ENCODE measurements at places on chromosomes 16 and 17.

DNA sequence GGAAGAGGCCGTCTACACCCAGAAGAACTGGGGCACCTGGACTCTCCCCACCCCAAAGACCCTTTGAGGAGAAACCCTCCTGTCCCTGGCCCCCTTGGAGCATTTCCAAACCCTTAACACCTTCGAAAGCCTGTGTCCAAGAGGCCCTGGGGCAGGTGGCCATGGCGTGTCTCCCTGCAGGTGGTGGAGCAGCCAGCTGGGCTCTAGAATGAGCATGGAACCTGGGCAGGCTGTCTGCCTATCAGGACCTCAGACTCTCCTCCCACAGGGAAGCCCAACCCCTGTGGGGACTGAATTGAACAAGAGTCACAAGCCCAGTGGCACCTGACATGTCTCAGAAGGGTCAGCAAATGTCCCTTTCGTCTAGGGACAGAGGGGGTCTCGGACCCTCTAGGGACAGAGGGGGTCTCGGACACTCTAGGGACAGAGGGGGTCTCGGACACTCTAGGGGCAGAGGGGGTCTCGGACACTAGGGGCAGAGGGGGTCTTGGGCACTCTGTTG, 8.4 kb downstream of the CBX4 start:
- DNase-seq, result no peak

GRCh38 chr17:78939615-78940014, 14.4 kb upstream of the TIMP2 start:
- no peak for DNase-seq

- no peak for DNase-seq
Measured at GRCh38 chr17:78522031-78522809, 55.0 kb downstream of the DNAH17 start.

- no peak for DNase-seq
Measured at GRCh38 chr16:52488837-52489289, 58.1 kb downstream of the TOX3 start.

GRCh38 chr16:65469116-65469515, 347.3 kb upstream of the CDH11 start:
- no peak for DNase-seq

GRCh38 chr16:66023481-66023880, 343.0 kb upstream of the CDH5 start:
- no peak for DNase-seq

- DNase-seq, result no peak
Measured at GRCh38 chr17:75638893-75639292, 5.7 kb downstream of the SMIM5 start.

DNA sequence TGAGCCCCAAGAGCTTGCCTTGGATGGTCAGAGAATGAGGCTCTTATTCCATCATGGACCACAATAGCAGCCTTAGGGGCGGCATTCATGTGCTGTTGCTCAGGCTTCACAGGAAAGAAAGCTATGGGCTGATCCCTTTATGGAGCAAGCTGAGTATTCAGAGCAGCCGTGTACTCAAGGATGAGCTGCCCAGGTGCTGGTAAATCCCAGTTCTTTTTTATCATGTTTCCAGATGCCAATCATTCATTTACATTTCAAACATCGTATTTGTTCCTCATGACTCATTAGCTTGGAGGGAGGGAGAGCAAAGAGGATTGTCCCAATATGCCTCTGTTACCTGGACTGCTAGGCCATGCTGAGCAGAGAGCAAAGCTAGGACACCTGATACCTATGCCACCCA, 475.7 kb downstream of the SHISA9 start:
- DNase-seq, result no peak

DNA sequence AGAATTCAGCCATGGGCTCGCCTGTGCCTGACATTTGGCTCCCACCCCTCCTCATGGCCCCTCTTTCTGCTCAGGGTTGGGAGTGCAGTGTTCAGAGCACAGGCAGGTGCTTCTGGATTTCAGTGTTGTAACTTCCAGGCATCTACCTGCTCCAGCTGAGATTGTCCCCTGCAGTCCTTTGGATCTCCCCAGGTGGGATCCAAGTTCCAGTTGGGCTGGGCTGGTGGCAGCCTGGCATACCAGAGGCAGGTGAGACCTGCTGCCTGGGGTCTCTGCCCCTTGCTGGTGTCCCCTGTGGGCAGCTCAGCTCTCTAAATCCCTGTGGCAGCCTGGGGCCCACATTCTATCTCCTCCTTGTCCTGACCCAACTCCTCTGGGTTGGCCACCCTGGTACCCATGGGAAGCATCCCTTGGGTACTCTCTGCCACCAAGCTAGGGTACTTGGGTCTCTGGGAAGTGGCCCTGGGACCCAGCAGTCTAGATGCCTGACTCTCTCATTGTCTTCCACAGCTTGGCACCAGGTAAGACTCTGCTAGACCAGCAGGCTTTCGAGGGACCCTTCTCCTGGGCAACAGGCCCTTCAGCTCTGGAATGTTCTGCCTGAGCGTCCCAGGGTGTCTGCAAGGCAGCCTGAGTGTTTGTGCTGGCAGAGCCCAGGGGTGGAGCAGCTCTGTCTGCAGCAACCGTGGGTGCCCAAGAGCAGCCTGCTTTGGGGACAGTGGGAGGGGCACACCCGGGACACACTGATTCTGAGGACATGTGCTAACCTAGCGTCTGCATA, 42.5 kb downstream of the DNAH17 start:
- DNase-seq, result peak; percentile 22

DNA sequence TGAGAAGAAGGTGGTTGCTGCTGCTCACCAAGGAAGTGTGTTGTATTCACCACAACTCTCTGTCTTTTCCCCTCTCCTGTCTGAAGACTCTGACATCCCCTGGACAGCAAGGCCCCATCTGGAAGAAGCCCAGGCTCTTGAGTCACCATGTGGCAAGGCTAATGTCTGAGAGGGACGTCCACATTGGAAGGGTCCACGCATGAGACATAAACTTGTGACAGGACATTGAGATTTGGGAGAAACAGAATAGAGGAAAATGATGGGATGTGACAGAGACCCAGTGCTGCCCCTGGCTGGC, 176.5 kb downstream of the IRF8 start:
- DNase-seq, result no peak

DNA sequence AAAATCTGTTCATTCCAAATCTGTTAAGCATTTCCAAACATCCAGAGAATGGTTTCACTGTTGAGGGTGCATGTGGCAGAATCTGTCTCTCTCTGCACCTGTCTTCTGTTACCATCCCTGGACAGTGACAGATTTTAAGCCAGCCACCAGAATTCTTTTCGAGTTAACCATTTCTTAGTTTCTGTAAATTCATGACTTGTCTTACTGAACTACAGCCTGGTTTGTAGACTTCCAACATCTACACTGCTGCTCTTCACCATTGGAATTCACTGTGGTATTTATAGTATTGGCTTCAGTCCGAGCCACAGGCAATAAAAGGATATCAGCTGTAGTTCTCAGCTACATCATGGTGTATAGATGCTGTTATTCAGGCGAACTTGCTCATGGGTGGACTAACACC, 47.6 kb downstream of the GOSR1 start:
- DNase-seq, result no peak

- no peak for DNase-seq
Measured at GRCh38 chr17:33016920-33017319, 25.3 kb downstream of the SPACA3 start.

GRCh38 chr17:7419819-7420610, at the start of gene SPEM1:
TSS of gene SPEM1 (plus strand) at chr17:7420324. CDS start at chr17:7420385, 61 bp downstream.
- DNase-seq, result no peak

DNA sequence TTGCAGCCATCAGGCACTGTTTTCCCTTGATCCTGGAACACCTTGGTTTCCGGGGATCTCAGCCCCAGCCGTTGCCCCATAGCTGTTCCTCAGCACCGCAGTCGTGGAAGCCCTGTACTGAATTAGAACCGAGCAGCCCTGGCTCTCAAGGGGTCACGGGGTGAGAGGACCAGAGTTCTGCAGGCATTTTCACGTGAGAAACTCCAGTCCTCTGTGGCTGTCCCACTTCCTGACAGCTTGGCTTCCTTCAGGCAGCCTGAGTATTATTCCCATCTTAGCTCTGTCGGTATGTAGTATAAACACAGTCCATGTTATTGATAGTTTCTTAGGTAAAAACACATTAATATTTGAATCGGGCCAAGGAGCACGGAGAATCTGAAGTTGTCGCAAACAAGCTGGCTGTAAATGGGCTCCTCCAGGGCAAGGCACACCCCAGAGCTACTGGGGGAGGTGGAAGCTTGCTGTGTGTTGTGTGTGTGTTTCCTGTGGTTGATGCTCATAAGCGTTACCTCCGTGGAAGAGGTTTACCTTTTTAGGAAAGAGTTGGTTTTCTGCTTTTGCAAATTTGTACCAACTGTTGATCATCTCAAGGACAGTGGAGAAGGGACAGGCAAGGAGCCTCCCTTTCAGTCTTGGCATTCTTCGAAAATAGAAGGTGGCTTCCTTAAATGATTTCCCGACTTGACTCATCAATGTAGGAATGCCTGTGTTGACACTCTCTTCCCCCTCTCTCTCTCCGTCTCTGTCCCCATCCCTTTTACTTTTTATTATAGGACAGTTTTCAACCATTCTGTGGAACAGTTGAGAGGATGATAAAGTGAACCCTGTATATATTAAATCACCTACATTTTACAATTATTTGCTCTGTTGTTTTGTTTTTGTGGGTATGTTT, 208.9 kb upstream of the CHMP6 start:
- peak; percentile 77 for DNase-seq

DNA sequence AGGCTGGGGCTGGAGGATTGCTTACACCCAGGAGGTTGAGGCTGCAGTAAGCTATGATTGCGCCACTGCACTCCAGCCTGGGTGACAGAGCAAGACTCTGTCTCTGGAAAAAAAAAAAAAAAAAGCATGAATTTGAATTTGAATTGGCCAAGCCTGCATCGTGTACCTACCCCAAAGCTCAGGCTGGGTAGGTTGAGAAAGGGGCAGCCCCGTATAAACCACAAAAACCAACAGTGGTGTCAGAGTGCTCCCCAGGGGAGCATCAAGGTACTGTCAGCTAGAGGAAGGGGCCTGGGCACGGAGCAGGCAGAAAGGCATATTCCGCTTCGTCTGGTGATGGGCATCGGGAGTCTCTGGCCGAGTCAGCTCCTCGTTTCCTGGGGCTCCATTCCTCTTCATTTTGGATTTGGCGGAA, 40.9 kb downstream of the RAP1GAP2 start:
- DNase-seq, result peak; percentile 39

DNA sequence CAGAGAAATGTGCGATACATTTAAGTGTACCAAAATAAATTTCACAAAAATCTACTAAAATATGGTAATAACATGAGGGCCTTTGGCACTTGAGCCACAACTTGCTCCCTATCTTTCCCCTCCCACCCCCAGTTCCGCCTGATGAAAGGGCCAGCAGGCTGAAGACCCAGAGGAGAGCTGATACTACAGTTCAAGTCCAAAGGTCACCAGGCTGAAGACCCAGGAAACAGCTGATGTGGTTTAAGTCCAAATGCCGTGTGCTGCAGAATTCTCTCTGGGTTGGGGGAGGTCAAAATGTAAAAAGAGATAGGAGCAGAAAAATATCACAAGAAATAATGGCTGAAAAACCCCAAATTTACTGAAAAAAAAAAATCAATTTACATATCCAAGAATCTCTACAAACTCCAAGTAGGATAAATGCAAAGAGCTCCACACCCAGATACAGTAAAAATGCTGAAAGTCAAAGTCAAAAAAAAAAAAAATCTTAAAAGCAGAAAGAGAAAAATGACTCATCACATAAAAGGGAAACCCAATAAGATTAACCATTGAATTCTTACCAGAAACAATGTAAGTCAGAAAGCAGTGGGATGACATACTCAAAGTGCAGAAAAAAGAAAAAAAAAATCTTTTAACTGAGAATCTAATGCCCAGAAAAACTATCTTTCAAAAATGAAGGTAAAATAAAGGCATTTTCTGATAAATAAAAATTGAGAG, 452.1 kb upstream of the ASIC2 start:
- no peak for DNase-seq

GRCh38 chr16:31107465-31107867, 720 bp upstream of the BCKDK start:
- DNase-seq, result no peak

GRCh38 chr17:64579917-64580316, 73.1 kb downstream of the CEP95 start:
- DNase-seq, result no peak

DNA sequence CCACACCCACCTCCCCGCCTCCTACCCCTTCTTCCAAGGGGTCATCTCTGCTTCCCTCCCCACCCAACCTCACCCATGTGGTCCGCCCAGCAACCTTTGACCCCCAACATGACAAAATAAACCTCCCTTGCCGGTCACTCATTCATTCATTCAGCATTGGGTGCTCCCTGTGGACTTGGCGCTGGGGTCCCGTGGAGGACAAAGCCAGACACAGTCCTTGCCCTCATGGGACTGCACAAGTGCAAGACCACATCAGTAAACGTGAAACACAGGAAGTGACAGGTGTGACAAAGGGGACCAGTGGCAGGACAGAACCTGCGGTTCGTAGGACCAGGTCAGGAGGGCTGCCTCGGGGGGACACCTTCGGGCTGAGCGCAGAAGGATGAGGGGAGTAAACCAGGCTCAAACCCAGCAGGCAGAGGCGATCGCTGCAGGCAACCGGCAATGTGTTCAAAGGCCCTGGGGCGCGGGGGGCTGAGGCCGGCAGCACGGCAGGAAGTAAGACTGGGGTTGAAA, 185.4 kb downstream of the SEC14L1 start:
- peak; percentile 55 for DNase-seq

DNA sequence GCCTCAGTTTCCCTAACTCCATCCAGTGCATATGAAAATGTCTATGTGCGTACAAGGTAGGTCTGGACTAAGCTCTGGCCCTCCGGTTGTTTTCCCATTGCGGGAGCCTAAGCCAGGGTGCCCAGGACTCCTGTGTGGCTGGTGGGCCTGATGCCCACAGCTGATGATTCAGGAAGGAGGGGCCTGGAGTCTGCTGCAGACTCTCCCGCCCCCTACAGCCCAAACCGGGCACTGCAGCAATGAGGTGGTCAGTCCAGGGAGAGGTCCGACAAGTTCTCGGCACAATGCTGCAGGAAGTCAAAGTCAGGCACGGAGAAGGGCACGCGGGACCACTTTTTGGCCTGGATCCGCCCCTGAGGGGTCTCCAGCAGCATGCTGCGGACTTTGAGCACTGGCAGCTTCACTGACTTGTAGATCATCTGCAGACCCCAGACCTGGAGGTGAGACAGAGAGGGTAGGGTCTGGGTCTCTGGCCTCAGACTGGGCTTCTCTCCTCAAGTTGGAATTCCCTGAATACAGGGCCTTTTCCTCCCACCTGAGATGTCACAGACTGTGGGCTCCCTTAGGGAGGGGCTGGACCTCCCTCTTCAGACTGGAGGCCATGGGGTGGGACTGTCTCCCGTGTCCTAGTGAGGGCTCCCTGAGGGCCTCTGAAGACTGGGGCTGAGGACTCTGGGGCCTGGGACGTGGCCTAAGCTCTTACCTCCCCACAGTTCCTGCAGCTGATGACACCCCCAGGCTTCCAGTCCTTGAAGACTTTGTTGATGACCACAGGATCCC, 3.4 kb upstream of the ZNF385C start:
- DNase-seq, result peak; percentile 49

GRCh38 chr16:28311913-28312312, 19.6 kb downstream of the SBK1 start:
- DNase-seq, result no peak

DNA sequence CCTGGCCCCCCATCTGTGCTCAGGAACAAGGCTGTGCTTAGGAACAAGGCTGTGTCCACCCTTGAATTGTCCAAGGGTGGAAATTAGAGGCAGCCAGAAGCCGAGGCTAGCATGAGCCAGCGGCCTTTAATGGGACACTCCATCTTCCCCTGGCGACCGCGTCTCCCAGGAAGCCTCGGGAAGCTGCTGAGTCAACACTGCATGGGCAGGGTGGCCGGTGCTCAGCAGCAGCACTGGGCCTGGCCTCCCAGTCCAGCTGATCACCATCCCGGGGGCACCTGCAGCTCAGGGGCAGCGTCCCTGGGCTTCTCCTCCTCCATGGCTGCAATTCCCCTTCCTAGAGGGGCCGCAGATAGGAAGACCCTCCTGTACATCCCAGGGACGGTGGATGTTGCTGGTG, 180.8 kb downstream of the ENGASE start:
- DNase-seq, result no peak

- DNase-seq, result no peak
Measured at GRCh38 chr17:32916134-32916533, 11.8 kb upstream of the TMEM98 start.

All from natural killer cell (primary cell).